Urinary bladder (tissue), 4 donors: ENCODE measurements at places on chromosomes 11 and 22. TPM values are rescaled to one million over a fixed set of nuclear protein-coding genes. Genes with fewer than 3 reads are reported as not detected.

Gene TMEM121B
- 0.21 TPM for total RNA-seq

Gene FAM83F
- total RNA-seq, result 3.1 TPM

Gene RCOR2
- total RNA-seq, result 1.9 TPM

Gene KCNJ5
- 0.53 TPM for total RNA-seq

Gene CD82
- total RNA-seq, result 13.1 TPM

Gene FXYD6
- 56.2 TPM for total RNA-seq

Gene MMP13
- total RNA-seq, result not detected

Gene CD6
- total RNA-seq, result 0.95 TPM

Gene VSIG10L2
- total RNA-seq, result 0.48 TPM

Gene DEPDC7
- 10.5 TPM for total RNA-seq

Gene THAP7
- total RNA-seq, result 17.3 TPM

Gene OSM
- total RNA-seq, result 0.32 TPM

Gene MOGAT2
- total RNA-seq, result 2.2 TPM

Gene HEPN1
- not detected for total RNA-seq

Gene PSMC3
- total RNA-seq, result 60.1 TPM

Gene KCNJ1
- total RNA-seq, result not detected

Gene KREMEN1
- 10.1 TPM for total RNA-seq

Gene NLRP10
- total RNA-seq, result not detected

Gene CBLIF
- total RNA-seq, result not detected

Gene SLC16A8
- total RNA-seq, result 0.16 TPM

Gene POU2F3
- 0.58 TPM for total RNA-seq

Gene SYT8
- total RNA-seq, result 3.4 TPM
